AG04449 (cell line): ENCODE measurements at places on chromosomes 3 and 15.

- no peak for DNase-seq
Observed at GRCh38 chr3:112389961-112390360, 57.0 kb downstream of the CD200 start.

DNA sequence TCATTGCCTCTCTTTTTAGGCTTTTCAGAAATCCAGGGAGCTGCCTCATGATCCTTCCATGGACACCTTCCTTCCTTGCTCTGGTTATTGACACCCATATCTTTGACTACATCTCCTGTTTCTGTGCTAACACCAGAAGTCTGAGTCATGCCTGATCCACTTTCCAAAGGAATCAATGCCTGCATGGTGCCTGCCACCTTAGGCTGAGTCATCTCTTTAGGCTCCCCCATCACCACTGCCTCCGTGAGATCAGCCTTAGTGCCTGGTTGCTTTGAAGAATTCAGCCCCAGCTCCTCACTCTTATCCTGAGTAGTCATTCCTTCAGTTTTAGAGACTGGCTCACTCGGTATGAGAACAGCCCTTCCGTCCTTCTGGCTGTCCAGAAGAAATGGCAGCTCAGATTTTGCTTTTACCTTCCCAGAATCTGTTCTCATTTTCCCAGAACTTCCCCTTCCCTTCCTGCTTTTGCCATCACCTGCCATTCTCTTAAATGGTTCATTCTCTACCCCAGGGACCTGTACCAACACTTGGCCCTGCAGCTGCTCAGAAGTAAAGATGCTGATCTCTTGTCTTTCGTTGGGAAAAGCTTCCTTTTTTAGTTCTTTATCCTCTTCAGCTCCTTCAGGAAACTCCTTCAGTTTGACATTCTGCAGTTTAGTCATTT is 105.3 kb downstream of the MAP4 start:
- peak; percentile 62 for DNase-seq

DNA sequence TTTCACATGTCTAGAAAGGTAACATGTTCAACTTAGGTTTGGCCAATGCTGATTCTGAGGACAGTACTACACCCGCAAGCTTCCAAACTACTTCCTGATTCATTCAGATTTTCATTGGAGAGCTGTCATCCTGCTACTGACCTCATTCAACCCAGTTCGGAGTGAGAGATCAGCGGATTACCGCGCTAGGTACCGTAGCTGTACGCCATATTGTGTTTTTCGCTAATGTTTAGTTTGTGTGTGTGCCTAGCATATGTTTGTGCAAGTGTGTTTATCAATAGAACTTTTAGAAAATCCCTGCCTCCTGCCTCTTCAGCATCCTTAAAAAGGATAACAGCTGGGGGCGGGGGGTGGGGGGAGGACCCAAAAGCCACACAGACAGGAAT is 1.1 kb downstream of the ZBTB20 start:
- peak; percentile 31 for DNase-seq

DNA sequence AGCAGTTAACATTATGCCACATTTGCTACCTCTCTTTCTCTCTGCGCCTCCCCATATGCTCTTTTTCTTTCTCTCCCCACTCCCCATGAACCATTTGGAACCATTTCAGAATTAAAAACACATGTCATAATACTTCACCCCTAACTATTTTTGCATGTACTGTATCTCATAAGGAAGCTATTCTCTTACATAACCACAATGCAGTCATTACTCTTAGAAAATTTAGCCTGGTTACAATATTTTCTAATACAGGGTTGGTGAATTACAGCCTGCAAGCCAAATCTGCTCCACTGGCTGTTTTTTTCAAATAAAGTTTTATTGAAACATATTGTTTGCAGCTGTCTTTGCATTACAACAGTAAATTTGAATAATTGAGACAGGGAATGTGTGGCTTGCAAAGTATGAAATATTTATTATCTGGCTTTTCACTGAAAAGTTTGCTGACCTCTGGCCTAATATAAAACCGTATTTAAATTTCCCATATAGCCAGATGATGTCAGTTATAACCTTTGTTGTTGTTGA is 62.8 kb downstream of the SGO1 start:
- DNase-seq = no peak

GRCh38 chr3:108406063-108406660 is 104.2 kb downstream of the MYH15 start:
- DNase-seq = no peak

DNA sequence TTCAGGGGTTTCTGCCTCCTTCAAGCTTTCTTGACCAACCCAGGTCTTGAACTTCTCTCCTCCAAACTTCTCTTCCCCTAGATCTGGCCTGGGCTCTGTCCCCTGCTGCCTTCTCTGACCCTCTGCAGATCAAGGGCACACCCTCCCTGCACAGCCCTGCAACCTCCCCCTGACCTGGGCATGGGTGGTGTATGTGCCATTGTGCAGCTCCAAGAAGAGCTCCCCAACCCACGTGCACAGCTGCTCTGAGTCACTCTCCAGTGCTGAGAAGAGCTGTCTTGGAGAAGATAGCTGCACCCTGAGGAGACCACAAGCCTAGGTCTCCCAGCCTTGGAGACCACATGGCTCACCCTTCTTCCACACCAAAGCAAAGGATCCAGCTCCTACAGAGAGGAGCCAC is 8.0 kb downstream of the MAN2C1 start:
- DNase-seq = no peak

DNA sequence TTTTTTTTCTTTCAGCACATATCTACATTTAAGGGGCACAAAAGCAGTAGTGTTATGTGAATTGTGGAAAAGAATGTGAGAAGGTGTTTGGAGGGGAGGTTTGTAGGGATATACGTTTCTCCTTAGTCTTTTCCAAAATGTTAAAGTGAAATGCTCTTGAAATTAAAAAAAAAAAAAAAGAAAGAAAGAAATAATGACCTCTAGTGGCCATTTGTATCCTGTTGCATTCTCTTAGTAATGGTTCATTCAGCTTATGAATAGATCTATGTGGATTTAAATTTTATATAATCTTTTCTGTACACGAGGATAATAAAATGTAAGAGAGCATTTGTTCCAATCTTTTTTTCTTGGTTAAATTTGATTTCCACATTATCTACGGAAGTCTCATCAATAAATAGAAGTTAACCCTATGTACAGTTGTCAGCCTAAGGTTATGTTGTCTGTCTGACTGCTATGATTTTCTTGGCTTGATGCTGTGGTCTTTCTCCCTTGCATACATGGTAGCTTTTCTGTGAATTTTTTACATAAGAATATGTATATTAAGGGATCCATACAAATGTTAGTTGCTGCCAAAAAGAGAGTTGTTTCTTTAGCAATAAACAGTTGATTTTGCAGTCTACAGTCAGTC is 1.7 kb downstream of the P2RY13 start:
- no peak for DNase-seq

DNA sequence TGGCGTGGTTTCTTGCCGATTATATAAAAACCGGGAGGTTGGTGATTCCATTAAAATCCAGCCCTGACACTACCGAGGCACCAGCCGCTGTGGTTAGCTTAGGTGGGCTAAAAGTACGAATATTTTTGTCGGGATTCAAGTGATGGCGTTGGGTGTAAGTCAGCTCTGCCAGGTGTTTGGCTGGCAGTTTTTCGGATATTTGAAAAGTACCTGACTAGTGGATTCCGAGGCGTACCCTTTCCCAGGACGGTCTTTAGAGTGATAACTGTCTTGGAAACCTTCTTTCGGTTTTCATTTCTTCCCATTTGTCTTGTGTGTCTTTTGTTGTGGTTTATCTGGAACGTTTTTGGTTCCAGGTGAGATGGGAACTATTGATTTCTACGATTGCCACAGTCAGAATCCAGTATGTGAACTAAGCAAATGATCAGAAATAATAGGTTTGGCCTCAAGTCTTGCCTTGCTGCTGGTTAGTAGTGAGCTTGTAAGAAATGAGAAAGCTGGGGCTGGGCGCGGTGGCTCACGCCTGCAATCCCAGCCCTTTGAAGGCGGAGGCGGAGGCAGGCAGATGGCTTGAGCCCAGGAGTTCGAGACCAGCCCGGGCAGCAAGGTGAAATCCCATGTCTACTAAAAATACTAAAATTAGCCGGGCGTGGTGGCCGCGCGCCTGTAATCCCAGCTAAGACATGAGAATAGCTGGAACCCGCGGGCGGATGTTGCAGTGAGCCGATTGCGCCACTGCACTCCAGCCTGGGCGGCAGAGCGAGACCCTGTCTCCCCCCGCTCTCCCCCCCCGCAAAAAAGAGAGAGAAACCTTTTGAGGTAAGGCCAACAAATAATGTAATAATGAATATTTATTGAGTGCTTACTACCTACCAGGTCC is 1.4 kb downstream of the FYTTD1 start:
- no peak for DNase-seq

- DNase-seq = no peak
Observed at GRCh38 chr15:100339999-100340398, 1.8 kb downstream of the ADAMTS17 start.

- DNase-seq = no peak
Observed at GRCh38 chr3:58077596-58078285, 69.5 kb downstream of the FLNB start.

GRCh38 chr3:147775816-147776530 is 366.8 kb downstream of the ZIC1 start:
- DNase-seq = no peak

GRCh38 chr3:55647670-55648069 is 160.6 kb upstream of the WNT5A start:
- no peak for DNase-seq

GRCh38 chr15:82554849-82555248 is 14.6 kb upstream of the RPS17 start:
- DNase-seq = no peak

DNA sequence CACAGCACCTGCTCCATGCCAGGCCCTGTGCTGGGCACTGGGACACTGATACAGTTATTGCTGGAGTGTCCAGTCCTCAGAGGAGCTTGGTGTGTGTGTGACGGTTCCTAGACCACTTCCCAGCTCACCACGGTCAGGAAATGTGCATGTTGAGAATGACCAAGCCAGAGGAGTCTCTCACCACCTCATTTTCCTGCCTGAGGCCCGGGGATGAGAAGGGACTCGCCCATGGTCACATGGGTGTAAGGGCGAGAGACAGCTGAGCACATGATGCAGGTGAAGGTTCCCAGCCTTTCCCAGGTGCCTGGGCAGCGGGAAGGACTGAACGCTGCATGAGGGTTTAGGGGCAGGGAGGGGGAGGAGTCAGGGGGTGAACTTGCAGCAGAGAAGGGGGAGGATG is 180.9 kb upstream of the TLE3 start:
- no peak for DNase-seq
